CD4-positive, alpha-beta T cell treated with Interleukin-15 for 4 hours (primary cell): ENCODE measurements at places on chromosomes 7 and 10.

DNA sequence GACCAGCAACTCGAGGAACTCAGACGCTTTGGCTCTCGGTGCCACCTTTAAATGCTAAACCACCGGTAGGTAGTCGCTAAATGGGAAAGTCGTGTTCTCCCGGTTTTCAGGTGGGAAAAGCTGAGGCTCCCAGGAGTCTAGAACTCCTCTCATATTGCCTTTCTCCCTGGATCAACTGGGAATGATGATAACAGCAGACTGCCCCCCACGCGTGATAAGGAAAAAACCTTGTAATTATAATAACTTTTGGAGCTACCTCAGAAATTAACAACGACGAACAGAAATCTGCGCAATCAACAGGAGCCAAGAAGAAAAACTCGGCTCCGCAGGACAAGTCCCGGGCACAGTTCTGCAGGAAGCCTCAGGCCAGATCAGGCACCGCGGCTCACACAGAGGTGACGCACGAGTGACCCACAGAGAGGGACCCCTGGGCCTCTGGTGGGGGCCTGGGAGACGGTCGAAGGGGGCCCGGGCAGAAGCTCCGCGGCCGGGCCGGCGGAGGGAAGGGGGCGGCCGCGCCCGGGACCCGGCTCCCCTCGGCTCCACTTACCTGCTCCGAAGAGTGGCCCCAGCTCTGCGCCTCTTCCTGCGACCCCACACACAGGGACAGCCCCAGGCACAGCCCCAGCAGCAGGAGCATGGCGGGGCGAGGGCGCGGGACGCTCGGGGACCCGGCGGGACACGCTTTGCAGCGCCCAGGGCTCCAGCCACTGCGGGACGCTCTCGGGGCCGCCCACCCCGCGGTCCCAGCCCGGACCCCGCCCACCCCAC, at the start of gene ITIH5:
Gene ITIH5 (minus strand): TSS at position 714 of the 771 bp plus-strand sequence. CDS start 74 bp downstream, at position 640.
- no peak for DNase-seq

DNA sequence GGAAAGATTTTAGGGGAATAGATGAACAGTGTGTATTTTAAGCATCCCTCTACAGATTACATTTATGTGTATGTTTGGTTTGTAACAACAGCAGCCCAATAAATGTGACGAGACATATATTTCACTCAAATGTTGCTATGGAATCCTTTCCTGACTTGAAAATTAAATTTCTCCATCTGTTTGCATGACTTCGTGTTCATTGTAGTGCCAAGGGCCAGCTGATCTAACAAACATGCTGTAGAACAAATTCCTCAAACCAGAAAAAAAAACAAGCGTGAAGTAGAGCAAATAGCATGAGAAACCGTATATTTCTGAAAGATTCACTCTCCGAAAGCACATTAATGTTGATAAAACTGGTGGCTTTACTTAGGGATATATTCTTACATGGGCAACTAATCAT, 87.8 kb downstream of the NRCAM start:
- DNase-seq: no peak

GRCh38 chr10:124955868-124956267, 13.9 kb downstream of the ZRANB1 start:
- no peak for DNase-seq

DNA sequence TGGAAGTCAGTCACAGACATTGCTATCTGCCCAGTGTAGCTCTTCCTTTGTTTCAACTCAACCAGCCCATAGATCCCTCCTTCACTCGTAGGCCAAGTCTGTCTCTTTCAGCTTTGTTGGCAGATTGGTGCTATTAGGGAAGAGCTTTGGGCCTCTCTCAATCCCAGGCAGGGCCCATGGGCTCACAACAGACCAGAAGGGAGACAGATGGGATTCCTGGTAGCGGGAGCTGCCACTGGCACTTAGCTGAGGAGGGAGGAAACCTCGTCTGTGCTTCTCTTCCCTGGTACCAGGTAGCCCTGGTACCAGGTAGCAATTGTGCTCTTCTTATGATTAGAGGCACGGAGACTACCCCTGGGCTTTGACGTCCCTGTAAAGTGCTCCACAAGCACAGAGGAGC, 592.0 kb downstream of the TYW1 start:
- no peak for DNase-seq

DNA sequence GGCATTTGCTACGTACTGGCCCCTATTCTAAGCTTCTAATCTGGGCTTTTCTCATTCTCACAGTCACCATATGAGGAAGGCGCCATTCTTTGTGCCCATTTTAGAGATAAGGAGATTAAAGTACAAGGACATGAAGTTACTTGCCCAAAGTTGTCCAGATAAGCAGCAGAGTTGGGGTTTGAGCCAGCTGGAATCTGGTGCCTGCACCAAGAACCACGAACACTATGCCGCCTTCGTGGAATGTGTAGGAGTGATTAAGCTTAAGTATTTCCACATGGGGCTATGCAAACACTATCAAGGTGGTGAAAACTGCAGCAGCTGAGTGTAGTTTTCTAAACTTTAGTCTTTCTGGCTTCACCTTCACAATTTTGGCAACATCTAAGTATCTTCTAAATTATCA, 342.7 kb upstream of the ETV1 start:
- DNase-seq: no peak

GRCh38 chr10:133465950-133466474, 12.3 kb downstream of the SCART1 start:
- no peak for DNase-seq

- DNase-seq: no peak
These were observed 166.3 kb upstream of the ADCY1 start for GRCh38 chr7:45407730-45408408.

DNA sequence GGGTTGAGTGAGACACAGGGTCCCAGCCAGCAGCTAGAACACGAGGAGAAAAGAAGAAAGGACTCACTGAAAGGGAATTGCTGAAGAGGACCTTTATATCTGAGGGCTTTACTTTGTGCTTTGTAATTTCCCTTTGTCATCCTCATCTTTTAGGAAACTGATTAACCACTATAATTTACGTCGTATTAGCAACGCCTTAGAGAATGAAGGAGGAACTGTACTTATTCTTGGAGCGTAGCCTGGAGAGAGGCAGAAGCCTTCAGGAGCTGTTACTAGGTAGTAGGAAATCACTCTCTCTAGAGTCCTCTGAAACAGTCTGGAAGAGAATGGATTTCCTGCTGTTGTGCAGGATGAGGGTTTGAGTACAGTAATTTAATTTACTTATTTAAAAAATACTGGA, 101.0 kb upstream of the STEAP1B start:
- DNase-seq: no peak

GRCh38 chr7:88357781-88358525, 51.3 kb upstream of the STEAP4 start:
- no peak for DNase-seq

- no peak for DNase-seq
These were observed 63.5 kb downstream of the LGI1 start for GRCh38 chr10:93821051-93821772.

DNA sequence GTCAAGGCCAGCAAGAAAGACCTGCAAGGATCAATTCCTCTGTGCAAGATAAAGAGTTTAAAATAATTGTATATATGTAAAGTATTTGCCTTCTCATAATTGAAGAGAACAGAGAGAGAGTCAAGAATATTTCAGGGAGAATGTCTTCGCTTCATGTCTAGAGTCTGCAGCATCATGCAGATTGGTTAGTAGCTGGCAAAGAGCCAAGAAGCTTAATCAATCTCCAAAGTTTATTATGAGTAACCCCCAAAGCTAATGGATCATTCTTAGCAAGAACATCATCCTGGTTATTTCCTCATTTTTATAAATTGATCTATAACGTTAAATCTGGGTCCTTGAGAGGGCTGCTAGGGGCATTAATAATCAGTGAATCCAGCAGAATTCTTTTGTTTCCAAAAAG, 38.9 kb upstream of the CTBP2 start:
- no peak for DNase-seq

DNA sequence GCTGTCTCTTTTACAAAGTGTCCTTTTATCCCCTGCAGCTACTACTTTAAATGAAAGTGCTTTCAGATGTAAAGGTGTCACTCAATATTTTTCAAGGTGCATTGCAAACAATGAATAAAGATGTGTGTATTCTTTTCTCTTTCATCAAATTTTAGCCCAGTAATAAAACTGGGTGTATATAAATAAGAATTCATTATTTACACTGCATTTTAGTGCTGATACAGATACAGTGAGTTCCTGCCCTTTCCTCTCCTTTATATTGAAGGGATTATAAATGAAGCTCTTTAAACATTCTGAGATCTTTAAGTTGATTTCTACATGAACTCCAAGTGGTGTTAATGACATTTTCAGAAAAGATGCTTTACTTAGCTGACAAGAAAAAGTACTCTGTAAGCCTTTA, 517.5 kb downstream of the PHTF2 start:
- DNase-seq: no peak

DNA sequence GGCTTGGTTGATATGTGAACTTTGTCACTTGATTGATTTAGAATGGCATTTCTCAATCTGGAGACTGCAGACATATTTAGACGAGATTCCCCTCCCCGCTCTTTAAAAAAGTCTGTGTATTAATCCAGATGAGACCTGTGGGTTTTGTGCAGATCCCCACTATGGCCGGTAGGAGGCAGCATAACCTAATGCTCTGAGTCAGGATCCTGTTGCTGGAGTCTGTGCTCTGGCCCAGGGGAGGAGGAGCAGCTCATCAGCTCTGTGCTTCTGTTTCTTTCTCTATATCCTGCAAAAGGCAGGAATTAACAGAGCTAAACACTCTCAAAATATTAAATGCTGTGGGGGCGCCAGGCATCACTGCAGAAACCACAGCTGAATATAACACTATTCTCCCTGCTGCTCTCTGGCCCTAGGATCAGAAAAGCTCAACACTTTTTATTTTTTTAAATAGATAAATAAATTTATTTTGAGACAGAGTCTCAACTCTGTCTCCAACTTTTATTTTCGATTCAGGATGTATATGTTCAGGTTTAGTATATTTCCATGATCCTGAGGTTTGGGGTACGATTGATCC, 23.9 kb upstream of the SEPHS1 start:
- peak; percentile 81 for DNase-seq

GRCh38 chr7:151433721-151434400, 6.1 kb downstream of the CRYGN start:
- DNase-seq: no peak

DNA sequence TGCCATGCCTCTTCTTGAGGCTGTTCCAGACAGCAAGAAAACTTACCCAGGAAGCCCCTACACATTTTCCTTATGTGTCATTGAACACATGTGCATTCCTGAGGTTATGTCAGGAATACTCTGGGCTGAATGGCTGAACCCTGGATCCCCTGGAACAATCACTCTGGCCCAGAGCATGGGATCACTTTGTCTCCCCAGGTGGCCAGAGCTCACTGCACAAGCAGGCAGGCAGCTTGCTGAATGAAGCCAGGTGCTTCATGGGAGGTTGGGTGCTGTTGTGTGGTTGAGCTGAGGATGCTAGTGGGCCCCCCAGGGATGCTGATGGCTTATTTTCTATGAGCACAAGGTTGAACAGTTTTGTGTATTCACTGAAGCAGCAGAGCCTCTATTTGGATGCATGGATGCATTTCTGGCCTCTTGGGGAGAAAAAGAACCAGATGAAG, 54.7 kb upstream of the NPTX2 start:
- no peak for DNase-seq

DNA sequence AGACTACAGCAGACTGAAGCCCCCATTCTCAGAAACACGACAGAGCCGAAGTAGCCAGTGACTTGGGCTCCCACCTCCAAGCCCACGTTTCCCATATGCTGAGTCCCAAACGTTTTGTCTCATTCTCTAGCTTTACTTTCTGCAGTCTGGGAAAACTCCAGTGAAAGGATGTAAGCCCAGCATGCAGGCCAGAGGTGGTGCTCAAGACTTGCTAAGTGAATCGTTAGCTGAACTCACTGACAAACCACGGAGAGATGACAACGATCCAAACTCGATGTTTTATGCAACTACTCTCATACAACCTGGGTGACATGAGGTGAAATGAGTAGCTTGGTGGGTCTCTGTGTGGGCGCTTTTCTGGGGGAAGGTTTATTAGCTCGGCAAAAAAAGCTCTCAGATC, 731.8 kb downstream of the SUGCT start:
- no peak for DNase-seq

DNA sequence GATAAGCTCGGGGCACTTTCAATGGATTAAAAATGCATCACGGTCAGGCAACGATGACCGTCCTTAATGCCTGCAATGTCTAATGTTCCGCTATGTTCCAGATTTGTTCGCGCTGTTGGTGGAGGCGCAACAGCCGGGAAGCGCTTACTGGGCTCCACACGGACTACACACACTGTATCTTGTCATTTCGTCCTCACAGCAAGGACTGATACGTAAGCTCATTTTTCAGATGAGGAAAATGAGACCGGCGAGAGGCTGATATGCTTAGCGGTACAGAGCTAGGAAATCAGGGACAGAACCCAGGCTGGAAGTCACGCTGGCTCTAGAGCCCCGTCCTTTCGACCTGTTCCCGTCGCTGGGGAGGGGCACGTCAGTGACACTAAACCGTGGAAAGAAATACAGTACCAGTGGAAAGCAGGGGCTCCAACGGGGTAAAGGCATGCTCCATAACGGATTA, 670 bp downstream of the TPK1 start:
- DNase-seq: peak; percentile 39

- no peak for DNase-seq
These were observed 16.1 kb downstream of the COL17A1 start for GRCh38 chr10:104069613-104070012.

DNA sequence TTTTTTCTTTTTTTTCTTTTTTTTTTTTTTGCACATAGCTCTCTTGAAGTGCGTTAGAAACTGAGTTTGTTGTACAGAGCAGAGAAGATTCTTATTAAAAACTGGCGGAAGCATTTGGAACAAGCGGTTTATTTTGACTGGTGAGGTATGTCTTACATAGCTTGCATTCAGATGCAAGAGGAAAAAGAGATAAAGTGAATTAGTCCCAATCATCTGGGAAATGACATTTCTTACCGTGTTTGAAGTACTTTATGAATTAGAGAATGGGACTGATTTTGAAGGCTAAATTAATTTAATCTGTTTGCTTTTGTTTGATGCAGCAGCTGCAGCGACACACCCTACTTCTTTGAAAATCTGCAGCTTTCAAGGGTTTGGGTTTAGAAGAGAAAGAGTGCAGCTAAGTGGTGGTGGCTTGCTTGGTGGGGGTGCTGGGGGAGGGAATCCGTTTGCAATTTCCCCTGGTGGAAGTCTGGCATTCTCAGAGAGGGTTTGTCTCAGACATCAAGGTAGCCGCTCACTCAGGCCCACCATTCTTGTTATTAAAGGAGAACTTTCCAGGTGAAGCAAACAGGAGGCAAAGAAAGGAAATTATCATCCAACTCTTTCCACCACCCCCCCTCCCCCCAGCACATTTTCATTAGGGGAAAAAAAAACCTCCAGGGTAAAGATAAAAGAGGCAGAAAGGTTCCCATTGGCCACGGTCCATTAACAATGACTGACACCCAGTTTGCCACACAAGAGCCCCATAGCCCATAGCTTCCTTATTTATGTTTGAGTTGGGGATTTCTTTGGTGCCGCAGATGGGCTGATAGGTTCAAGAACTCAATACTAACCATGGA, 231.7 kb downstream of the SKIDA1 start:
- no peak for DNase-seq

- DNase-seq: no peak
These were observed 109.5 kb upstream of the ITGB1 start for GRCh38 chr10:33067481-33067880.

- no peak for DNase-seq
These were observed 59.9 kb downstream of the WDFY4 start for GRCh38 chr10:48744587-48744986.
